Inflammatory macrophage (primary cell): ENCODE measurements at places on chromosomes 16 and 17.

GRCh38 chr16:46972429-46973206 lies 856 bp downstream of the DNAJA2 start:
- DNase-seq, result peak; percentile 54

GRCh38 chr16:52751035-52751434 lies 204.1 kb upstream of the TOX3 start:
- no peak for DNase-seq

DNA sequence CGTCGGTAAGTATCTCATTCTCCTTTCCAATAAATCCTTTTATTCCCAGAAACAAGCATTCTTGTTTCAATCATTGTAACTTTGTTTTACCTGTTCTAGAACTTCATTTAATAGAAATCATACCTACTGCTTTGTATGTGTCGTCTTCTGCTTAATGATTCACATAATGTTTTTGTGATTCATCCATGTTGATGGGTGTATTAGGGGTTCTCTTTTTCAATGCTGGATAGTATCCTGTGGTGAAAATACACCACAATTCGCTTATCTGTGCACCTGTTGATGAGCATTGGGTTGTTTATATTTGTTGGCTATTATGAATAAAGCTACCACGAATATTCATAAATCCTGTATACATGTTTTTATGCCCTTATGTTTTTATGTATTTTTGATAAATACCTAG lies 703.2 kb downstream of the MAF start:
- DNase-seq, result no peak

- no peak for DNase-seq
Observed at GRCh38 chr16:19463468-19464315, 46.0 kb downstream of the TMC5 start.

GRCh38 chr16:12587170-12587569 lies 216.5 kb downstream of the CPPED1 start:
- no peak for DNase-seq

- DNase-seq, result no peak
Observed at GRCh38 chr17:20236578-20237227, 227.5 kb downstream of the SPECC1 start.

- DNase-seq, result no peak
Observed at GRCh38 chr17:78117027-78117981, 11.3 kb downstream of the TMC6 start.

DNA sequence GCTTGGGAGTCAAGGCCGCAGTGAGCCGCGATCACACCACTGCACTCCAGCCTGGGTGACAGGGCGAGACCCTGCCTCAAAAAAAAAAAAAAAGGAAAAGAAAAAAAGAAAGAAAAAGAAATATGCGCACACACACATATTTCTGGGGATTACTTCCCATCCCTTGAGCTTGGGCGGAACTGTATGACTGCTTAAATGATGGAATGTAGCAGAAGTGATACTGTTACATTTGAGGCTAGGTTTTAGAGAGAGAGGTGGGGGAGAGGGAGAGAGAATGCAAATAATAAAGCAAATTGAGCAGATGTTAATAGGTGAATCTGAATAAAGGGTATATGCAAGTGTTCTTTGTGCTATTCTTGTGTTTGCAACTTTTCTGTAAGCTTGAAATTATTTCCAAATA lies 12.0 kb upstream of the USP32 start:
- no peak for DNase-seq

- DNase-seq, result no peak
Observed at GRCh38 chr16:14600164-14600563, 29.9 kb downstream of the PARN start.

- no peak for DNase-seq
Observed at GRCh38 chr16:25097276-25097975, 14.1 kb upstream of the LCMT1 start.

DNA sequence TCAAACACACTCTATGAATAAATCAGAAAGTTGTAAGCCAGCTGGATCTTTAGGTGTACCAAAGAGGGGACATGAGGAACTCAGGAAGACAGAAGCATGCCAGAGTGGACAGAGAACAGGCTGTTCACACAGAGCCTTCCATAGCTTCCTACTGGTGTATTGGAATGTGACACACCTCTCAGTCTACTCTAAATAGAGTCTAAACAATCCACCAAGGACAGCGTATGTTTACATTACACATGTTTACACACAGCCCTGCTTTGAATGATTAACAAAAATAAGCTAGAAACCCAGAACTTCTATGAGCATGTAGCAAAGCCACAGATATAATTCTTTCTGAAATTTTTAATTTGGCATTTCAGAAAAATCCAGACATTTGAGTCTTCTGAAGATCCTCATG lies 1279.0 kb upstream of the CDH8 start:
- no peak for DNase-seq

DNA sequence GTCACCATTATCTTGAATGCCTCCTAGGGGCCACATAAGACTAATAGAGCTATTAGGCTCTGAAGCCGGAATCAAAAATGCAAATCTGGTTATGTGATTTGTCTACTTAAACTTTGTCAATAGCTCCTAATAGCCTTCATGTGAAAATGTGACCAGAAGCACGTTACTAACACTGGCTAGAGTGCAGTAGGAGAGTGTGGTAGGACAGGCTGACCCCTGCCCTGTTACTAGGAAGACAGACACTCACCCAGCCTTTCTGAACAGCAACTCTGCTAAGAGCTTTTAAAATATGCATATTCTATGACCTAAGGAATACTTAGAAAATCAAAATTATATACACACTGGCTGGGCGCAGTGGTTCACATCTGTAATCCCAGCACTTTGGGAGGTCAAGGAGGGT lies 26.3 kb downstream of the CENPV start:
- DNase-seq, result no peak

DNA sequence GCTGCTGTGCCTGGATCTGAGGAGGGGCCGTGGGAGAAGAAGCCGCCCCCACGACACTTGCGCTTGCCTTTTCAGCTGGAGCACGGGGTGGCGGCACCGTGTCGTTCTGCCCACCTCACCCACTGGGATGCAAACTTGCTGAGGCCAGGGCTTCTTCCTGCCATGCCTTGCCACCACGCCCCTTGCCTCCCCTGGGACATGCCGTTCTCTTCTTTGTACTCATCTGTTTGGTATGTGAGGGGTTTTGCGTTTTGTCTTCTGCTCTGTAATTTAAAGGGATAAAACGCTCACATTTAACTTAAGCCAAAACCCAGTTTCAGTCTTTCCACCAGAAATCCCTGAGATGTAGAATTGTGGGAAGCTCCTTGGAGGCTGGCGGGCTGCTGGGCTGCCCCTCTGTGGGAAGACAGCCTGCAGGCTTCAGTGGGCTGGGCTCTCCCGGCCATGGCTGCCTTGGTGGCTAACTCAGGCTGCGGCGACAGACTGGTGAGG lies 180.2 kb downstream of the RPTOR start:
- no peak for DNase-seq

DNA sequence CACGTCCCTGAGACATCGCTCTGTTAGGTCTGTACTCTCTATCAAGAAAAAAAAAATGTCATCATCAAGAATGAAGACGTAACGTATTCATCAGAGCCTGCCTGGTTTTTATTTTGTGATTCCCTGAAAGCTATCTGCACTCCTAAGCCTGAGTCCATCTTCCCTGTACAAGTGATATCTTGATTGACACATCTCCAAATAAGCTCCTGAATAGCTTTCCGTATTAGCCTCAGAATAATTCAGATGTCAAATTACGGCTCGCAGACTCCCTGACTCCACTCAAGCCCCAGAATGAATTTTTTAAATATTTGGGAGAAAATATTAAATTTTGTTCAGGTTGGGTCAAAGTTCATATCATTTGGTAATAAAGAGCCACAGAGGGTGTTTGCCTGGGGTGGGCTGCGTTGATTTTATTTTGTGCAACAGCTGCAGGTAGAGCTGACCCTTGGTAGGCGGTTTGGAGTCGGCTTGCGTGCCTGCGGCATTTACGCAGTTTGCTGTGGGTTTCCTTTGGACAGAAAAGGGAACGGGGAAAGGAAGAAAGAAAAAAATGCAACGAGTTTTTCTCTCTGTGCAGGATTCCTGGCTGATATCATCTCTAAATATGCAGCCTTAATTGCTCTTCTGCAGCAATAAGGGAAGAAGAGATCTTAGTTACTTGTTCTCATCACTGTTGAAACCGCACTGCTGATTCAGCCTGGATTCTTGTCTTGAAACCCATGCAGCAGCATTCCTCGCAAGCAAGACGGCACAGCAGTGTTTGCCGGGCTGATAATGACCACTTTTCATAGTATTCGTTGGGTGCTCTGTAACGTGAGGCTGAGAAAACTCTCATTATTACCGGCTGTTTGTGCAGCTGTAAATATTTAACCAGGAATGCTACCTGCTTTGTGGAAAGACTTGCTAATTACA lies 114.7 kb downstream of the IRX3 start:
- no peak for DNase-seq

GRCh38 chr16:64162613-64163375 lies 959.1 kb downstream of the CDH11 start:
- no peak for DNase-seq

GRCh38 chr17:66920950-66921349 lies 43.6 kb upstream of the CACNG4 start:
- DNase-seq, result no peak

- no peak for DNase-seq
Observed at GRCh38 chr16:23081675-23082119, 67.6 kb downstream of the USP31 start.

DNA sequence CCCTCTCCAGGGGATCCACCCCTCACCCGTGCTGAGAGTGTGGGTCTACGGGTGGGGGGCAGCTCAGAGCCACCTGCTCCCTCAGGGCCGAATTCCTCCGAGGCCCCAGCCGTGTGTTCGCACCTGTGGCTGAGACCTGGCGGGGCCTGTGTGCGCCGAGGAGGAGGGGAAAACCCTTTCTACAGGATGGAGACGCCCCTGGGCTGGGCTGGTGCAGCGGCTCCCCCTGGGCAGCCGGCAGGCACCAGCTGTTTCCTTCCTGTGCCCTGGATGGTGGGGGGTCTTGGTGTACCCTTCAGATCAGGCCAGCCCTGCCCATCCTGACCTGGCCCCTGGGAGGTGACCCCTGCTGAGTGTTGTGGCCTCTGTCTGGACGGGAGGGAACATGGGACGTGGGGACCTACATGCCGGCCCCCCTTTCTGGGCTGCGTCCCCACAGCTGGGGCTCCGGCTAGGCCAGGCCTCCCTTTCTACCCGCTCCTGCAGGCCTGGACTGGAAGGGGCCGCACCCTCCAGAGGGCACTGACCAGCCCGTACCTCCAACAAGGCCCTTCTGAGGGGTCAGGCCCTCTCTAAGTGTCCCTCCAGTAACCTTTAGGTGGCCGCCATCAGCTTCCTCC lies 28.3 kb upstream of the PABPN1L start:
- no peak for DNase-seq

GRCh38 chr16:72837846-72838585 lies 209.9 kb downstream of the ZFHX3 start:
- no peak for DNase-seq

GRCh38 chr16:23859713-23860269 lies 24.0 kb downstream of the PRKCB start:
- peak; percentile 25 for DNase-seq
